ENCODE measurements at places on chromosomes 4 and X.

GRCh38 chr4:87881115-87881514 is 48.3 kb downstream of the MEPE start:
- no peak for DNase-seq

GRCh38 chr4:152118819-152119553 is 358.2 kb upstream of the GATB start:
- no peak for DNase-seq

- no peak for DNase-seq
Observed at GRCh38 chr4:186248643-186249042, 17.3 kb upstream of the F11 start.

DNA sequence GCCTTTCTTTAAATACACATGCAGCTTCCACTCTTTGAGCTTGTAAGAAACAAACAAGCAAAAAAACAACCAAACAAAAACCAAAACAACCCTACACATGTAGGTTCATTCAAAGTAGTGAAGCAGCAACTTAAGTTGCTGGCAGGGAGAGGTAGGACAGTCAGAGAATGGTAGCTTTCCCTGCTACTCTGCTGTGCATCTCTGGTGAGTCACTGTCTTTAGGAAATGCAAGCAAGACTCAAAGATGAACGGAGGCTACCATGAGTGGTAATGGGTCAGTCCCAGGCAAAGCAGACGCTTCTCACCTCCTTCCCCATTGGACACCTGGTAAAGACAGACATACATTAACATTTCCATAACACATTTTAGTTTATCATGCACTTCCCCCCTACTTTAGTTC is 43.2 kb downstream of the PGRMC2 start:
- no peak for DNase-seq

GRCh38 chr4:186036976-186037581 is 31.9 kb upstream of the TLR3 start:
- no peak for DNase-seq

- no peak for DNase-seq
Observed at GRCh38 chr4:38497121-38497520, 166.9 kb upstream of the KLF3 start.

DNA sequence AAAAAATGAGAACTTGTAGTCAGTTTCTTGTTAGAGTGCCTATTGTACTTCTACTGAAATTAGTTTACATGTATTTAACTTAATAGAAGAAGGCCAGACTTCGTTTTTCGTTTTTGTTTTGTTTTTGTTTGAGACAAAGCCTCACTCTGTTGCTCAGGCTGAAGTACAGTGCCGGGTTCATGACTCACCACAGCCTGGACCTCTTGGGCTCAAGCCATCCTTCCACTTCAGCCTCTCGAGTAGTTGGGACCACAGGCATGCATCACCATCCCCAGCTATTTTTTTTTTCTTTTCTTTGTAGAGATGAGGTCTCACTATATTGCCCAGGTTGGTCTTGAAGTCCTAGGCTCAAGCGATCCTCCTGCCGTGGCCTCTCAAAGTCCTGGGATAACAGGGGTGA is 793.9 kb downstream of the ADGRL3 start:
- no peak for DNase-seq

DNA sequence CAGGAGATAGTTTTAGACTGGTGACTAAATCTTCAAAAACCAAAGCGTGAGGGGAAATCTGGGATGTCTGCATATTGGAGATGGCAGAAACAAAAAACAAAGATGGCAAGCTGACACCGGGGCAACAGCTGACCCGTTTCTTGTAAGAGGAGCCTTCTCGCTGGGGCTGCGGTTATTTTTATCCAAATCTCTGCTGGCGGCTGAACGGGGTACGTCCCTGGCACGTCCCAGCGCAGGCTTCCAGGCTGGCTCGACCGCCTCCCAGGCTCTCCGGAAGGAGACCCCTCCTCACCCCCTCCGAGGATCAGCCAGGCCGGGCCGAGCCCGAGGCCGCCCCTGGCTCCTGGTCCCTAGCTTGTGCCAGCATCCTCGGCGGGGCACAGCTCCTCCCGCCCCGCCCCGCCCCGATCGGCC is 403 bp downstream of the SGCB start:
- DNase-seq: no peak

DNA sequence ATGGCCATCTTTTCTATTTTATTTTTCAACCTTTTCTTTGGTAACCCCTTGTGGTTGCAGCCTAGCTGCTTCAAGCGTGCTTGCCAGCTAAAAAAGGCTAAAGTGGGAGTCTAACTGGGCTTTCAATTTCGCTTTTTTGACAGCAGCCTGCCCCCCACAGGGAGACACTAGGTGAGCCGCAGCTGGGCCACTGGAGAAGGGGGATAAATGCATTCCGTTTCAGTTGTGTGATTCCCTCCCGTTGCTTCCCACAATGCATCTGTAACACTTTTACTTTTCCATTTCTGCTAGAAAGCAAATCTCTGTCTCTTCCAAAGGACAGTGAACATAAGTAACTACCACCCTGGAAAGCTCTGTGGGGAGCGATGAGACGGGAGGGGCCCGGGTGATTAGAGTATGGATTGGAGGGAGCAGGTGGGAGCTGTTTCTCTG is 86.3 kb upstream of the RAPGEF2 start:
- no peak for DNase-seq

DNA sequence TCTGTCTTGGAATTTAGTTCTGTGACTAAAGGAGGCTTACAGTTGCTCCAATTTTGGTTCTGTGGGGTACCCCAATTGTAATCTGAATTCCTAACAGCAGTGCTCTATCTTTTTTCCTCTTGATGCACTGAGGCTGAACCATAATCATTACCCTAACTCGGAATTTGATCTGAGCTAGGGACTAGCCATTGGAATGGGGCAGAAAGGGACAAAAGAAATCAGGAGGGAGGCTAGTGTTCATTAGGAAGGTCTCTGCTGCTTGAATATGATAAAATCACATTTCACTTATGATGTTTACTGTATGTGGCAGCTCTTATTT is 2.7 kb downstream of the KLF3 start:
- no peak for DNase-seq

- DNase-seq: no peak
Observed at GRCh38 chr4:73381214-73381613, 22.9 kb upstream of the ALB start.

DNA sequence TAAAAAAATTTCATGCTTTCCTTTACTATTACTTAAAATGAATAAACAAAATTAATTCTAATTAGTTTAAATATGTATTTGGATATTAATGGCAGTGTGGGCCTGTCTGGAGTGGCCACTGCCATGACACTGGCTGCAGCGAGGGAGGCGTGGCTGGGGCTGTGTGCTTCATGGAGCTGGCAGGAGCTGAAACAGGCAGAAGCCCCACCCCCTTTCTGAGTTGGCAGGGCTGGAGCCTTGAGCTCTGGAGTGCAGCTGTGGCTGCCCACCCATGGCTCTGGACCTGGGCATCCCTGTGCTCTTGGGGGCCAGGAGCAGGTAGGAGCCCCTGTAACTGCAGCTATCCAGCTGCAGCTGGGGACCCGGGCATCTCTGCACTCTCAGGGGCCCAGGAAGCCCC is 8.2 kb upstream of the HSD17B11 start:
- no peak for DNase-seq

- no peak for DNase-seq
Observed at GRCh38 chrX:52353838-52354237, 15.0 kb upstream of the XAGE2 start.

DNA sequence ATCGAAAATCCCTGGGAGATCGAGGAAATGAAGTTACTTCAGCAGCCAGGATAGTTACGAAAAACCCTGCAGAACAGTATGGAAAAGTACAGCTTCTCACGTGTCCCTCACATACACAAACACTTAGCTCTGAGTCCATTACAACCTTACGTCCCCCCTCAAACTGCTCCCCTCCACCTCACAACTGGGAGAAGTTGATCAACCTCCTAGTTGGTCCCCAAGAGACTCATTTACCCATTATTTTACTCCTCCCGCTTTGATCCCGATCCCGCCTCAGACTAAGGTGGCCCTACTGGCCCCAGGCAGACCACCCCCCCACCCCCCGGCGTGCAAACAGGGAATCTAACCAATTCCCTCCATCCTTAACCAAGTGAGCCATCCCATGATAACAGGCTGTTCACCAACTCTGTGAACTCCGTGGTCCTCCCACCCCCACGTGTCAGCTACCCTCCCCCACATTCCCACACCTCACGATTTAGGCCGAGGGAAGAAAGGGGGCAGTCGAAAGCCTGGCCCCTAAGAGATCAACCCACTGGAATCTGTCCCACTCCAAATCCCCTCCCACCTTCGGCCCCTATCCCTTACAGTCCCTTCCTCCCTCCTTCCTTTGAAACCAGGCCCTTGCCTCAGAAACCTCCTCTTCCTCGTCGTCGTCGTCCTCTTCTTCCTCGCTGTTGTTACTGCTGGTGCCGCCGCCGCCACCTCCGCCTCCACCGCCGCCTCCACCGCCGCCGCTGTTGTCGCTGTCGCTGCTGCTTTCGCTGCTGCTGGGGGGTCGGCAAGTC is 755 bp downstream of the ANKRD17 start:
- no peak for DNase-seq

- DNase-seq: no peak
Observed at GRCh38 chrX:40243755-40244515, 146.2 kb upstream of the BCOR start.

DNA sequence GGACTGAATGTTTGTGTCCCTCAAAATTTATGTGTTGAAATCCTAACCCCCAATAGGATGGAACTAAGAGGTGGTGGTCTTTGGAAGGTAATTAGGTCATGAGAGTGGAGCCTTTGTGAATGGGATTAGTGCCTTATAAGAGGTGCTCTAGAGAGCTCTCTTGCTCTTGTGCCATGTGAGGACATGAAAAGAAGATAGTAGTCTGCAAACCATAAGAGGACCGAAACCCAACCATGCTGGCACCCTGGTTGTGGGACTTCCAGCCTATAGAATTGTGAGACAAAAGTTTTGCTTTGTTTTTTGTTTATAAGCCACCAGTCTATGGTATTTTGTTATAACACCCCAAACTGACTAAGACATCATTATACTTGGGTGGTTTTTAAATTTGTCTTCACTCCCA is 417.1 kb downstream of the ANKRD50 start:
- no peak for DNase-seq

DNA sequence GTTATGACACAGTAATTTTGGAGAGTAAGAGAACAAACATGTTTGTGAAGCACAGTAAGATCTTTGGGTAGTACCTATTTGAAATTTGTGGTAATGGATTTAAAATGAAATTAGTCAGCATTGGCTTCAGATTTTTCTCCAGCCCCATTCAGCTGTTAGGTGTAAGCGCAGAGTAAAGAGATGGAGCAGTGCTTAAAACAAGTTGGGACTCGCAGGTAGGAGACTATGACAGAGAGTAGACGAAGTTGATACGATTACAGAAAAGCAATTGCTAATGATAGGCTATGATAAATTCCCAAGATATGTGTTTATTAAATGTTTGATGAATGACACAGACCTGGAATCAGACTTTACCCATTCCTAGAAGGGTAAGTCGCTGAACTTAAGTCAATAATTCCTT is 72.6 kb downstream of the CHIC2 start:
- DNase-seq: no peak

DNA sequence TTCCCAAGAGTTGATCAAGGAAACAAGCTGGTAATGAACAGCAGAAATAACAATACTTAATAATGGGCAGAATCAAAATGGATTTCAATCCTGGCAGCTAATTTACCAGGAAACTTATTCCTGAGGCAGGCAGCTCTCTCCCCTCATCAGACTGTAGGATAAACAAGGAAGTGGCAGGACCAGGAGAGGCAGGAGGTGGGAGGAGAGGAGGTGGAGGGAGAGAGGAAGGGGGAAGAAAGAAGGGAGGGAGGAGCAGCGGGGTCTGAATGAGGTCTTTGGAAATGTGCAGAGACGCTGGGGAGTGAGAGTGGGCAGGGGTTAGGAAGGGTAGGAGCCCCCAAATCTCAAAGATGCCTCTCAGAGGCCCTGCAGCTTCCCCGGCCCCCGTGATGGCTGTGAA is 231.5 kb downstream of the BCOR start:
- no peak for DNase-seq

DNA sequence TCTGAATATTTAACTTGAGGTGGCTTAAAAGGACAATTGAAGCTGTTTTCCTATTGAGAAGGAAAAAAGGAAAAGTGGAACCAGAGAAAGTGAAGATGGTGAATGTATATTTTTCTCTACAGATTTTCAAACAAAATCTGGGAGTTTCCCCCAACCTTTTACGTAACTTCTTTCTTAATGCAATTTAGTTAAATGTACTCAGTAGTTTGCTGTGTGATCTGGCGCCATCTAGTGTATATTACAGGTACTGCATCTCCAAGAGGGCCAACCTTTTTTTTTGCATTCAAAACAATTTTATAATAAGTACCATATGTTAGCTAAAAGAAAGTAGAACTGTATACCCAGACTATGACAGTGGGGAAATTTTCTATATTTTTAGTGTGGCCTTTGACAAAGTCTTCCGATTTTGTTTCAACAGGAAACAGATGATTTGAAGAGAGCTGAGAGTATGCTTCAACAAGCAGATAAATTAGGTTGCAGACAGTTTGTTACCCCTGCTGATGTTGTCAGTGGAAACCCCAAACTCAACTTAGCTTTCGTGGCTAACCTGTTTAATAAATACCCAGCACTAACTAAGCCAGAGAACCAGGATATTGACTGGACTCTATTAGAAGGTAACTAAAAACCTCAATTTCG is 82.0 kb downstream of the PLS3 start:
- no peak for DNase-seq

DNA sequence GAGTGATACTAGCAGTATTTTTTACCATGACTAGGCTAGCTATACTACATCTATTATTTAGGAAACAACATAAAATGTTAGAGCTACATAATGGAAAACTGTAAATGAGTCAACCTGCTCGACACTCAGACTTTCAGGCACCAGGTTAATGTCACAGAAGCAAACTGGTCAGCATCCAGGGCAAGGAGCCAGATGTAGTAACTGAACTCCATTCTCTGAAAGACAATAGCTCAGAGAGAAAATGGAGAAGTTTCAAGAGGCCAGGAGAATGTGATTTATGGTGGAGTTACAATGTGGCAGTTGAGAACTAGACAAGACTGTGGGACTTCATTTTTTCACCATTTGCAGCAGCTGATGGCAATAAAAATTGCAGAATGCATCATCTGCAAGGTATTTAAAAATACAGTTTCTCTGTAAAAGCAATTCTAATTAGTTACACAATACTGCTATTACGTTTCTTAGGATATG is 342.7 kb upstream of the PABPC4L start:
- no peak for DNase-seq

DNA sequence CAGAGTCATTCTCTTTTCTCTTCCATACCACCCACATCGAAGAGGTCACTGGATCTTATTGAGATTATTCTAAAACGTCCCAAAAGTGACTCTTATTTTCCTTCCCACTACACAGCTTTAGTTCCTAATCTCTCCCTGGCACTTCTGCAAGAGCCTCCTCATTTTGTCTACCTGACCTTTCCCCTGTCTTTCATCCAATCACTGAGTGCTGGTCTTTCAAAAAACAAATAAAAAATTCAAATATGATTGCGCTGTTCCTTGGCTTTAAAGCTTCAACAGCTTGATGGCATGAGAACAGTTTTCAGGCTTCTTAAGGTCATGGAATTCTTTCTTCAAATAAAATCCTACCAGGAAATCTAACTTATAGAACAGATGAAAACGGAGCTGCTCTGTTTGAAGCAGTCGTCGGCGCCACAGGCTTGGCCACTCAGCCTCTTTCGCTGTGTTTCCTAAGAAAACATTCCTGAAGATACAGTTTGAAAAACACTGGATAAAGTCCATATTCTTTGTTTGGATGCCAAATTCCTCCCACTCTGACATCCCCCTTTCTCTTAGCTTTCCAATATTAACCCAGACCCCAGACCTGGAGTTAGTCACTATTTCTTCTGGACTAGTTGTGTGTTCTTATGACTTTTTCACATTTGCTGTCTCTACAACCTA is 12.5 kb downstream of the SYTL5 start:
- DNase-seq: no peak
